ACHN (cell line): ENCODE measurements at places on chromosomes 4 and X.

DNA sequence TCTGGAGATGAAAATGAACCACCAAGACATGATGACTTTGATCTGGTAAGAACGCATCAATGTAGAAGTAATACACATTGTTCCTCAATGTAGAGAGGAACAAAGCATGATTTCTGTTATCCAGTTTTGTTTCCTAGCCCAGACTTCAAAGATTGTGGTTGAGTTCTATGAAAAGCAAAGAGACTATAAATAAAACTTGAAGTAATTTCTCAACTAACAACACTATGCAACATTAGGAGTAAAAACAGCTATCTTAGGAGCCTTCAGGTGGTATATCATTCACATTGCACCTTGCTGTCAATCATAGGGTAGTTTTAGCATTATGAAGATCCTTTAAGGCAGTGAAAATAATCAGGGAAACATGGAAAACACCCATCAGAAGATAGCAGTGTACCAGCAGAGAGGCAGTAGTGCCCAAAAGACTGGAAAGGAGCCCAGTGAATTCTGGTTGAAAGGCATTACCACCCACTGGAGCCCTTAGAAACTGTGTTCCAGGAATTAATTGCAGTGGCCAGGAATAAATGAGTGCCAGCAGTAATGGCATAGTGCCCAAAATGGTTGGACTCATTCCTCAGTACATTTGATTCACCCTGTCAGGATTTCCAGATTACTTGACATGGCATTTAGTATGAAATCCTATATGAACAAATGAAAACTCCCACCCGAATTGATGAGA is 300.7 kb upstream of the CXXC4 start:
- no peak for DNase-seq

GRCh38 chr4:126338548-126338947 is 1023.8 kb downstream of the FAT4 start:
- DNase-seq = no peak

DNA sequence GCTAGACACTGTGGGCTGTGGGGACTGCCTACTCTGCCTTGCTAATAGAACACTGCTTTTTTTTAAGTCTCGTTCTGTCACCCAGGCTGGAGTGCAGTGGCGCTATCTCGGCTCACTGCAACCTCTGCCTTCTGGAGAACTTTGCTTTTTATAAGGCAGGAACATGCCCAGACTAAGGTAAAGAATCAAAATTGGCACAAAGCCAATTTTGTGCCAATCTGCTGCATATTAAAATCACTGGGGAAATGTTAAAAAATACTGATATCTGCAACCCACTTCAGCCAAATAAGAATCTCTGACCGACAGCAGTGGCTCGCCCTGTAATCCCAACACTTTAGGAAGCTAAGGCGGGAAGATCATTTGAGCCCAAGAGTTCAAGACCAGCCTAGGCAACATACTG is 36.5 kb upstream of the CEP135 start:
- DNase-seq = no peak

DNA sequence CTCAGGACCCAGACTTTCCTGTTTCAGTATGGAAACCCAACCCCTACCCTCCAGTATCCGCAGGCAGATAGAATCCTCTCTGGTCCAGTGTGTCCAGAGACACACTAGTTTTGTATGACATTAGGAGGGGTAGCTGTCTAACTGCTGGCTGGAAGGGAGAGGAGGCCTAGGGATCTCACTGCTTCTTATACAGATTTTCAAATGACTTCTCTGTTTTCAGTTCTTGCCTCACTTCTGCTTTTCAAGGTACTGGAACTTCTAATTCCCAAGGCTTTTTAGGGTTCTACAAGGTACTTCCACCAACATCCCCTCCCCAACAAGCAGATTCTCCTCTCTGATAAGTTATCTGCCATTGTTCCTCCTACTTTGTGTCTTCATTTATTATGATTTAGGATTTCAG is 6.1 kb downstream of the SGCB start:
- DNase-seq = no peak

- no peak for DNase-seq
Observed at GRCh38 chr4:103425406-103425805, 227.3 kb upstream of the CENPE start.

GRCh38 chr4:8891646-8892555 is 20.3 kb upstream of the HMX1 start:
- no peak for DNase-seq

GRCh38 chr4:22071749-22072148 is 123.2 kb upstream of the KCNIP4 start:
- no peak for DNase-seq

DNA sequence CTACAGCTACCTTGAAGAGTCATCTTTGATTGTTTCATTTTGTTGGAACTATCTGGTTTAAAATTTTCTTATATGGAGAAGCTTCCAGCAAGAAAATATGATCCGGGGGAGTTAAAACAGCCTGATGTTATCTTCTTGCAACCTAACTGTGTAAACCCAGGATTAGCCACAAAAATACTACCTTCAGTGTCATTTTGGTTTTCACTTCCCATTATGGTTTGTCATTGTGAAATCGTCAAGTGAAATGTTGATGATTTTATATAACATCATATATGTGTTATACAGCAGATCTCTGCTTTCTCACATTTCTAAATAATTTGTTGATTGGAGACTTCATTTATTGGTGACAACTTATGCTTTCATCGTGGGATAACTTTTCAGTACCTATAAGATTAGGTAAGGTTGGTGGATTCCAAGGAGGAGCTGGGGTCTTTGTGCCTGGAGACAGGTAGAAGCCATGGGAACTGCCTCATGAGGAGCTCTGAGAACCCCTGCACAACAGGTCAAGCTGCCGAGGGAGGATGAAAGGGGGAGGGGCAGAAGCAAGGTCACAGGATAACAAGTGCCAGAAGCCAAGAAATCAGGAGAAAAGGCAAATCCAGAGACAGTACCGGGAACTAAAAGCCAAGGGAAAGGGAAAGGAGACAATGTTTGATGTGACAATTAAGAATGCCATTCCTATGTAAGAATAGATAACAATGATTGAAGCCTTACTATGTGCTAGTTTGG is 7.2 kb downstream of the ARHGAP24 start:
- no peak for DNase-seq

- DNase-seq = no peak
Observed at GRCh38 chr4:86376850-86377249, 17.0 kb upstream of the MAPK10 start.

DNA sequence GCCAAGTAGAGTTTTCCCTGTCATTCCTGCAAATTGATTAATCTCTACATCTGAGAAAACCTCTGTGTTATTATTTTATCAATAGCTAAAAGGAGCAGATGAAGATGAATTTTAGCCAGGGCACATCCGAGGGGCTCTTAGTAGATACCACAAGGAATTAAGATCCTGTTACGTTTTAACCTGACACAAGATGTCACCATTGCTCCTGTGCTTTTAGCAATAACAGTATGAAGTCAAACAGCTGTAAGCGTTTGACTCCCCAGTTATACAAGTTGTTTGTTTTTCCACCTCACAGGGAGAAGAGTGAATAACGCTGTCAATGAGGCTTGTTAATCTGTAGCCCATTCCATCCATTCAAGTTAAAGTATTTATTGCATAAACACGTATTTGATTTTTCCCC is 76.0 kb upstream of the AP1S2 start:
- DNase-seq = peak; percentile 8

- DNase-seq = no peak
Observed at GRCh38 chr4:153765894-153766293, 6.1 kb upstream of the RNF175 start.

GRCh38 chr4:26912810-26913209 is 52.2 kb downstream of the STIM2 start:
- DNase-seq = no peak

DNA sequence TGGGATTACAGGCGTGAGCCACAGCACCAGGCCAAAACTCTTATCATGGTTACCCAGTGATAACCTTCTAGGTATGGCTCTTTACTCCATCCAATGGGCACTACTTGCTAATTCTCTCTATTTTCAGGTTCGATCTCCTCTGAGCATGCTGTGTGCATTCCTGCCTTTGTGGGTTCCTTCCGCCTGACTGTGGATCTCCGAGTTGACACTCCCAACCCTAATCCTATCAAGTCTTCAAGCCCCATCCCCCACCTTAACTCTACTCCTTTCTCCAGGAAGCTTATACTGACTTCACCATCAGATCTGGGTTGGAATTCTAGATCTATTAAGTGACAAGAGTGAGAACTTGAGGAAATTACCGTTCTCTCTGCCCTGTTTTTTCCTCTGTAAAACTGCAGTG is 64.6 kb downstream of the ZAR1 start:
- DNase-seq = no peak

GRCh38 chrX:53681661-53682060 is 4.9 kb downstream of the HUWE1 start:
- no peak for DNase-seq
